ENCODE measurements at places on chromosomes 2 and 18. TPM values are rescaled to one million over a fixed set of nuclear protein-coding genes. Genes with fewer than 3 reads are reported as not detected.

DNA sequence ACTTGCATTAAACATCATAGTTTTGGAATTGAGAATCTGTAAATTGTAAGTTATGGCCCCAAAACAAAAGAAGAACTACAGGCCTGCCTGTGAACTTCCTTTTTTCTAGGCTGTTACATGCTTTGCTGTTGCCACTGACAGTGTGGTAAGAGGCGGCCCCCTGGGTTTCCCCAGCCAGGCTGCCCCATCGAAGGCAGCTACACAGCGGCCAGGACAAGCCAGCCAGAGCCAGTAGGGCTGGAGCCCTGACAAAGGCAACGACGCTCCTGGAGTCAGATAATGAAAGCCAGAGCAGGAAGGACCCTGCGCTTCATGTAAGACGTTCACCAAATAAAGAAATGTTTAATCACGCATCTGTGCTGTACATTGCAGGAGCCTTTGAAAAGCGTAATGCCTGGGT is 55.0 kb downstream of the ANKRD44 start:
- no peak for DNase-seq

DNA sequence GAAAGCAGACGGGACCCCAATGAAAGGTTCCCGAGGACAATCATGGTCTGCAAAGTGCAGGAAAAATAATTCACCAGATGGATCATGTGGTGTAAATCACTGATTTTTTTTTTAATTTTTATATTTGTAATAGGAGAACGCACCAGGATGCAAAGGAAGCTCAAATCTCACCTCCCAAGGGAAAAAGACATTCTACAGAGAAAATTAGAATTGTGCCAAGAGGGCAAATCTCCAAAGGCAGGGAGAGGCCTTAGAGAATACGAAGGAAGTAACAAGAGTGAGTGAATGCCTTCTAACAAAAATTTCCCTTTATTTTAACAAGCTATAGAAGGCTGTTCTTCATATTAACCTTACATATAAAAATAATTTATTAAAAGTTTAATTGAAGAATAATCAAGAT is 90.9 kb downstream of the ANKRD44 start:
- DNase-seq = no peak

- DNase-seq = peak; percentile 10
Observed at GRCh38 chr2:128446874-128447537, 128.3 kb upstream of the HS6ST1 start.

GRCh38 chr18:24397131-24397693 is 412 bp downstream of the OSBPL1A start:
- peak; percentile 85 for DNase-seq

- no peak for DNase-seq
Observed at GRCh38 chr2:238506371-238507068, 79.8 kb downstream of the ASB1 start.

GRCh38 chr2:237864444-237864931 is 5.1 kb downstream of the RAMP1 start:
- no peak for DNase-seq

GRCh38 chr2:8346706-8347430 is 335.0 kb upstream of the ID2 start:
- no peak for DNase-seq

DNA sequence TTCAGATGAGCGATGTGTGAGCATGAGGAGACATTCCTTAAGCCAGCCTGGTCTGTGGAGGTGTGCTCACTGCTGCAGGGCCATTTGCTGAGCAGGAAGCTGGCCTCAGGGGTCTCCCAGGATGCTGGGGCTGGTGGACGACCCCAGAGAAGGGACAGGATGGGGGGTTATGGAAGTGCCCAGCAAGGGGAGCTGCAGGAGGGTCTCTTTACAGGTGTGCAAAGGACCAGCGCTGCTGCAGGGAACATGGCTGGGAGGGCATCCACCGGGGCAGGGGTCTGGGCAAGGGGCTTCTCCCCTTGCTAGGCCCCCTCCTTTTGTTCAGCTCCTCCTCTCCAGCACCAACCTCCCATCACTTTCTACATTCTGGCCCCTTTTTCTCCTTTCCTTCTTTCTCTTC is 185.2 kb downstream of the GBX2 start:
- no peak for DNase-seq

- no peak for DNase-seq
Observed at GRCh38 chr2:152242787-152243472, 67.4 kb upstream of the STAM2 start.

DNA sequence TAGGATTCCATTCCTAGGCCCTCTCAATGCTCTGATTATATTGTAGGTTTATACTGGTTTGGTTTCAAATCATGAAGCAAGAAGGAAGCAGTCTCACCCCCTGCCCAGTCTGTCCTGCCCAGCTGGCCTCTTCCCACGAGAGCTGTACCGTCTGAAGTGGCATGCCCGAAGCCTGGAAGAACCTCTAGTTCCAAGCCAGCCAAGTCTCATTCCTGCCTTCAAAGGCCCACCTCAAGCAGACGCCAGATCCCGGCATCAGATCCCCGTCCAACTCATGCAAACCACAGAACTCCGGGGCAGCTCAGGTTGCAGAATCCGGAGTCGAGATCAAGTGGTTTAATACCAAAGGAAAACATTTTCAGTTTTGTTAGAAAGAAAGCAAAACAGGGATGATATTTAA is 234.4 kb downstream of the LPIN1 start:
- DNase-seq = no peak

- no peak for DNase-seq
Observed at GRCh38 chr2:4090668-4091630, 387.6 kb downstream of the DCDC2C start.

SLC25A12 gene
- total RNA-seq = 17.0 TPM

NT5C1B gene
- total RNA-seq = not detected

ST6GAL2 gene
- total RNA-seq = 0.13 TPM

CFAP221 gene
- not detected for total RNA-seq

ALK gene
- not detected for total RNA-seq

UGT1A1 gene
- total RNA-seq = not detected

Measured in omental fat pad (tissue), 4 donors.